ENCODE measurements at places on chromosomes 2 and 18.

DNA sequence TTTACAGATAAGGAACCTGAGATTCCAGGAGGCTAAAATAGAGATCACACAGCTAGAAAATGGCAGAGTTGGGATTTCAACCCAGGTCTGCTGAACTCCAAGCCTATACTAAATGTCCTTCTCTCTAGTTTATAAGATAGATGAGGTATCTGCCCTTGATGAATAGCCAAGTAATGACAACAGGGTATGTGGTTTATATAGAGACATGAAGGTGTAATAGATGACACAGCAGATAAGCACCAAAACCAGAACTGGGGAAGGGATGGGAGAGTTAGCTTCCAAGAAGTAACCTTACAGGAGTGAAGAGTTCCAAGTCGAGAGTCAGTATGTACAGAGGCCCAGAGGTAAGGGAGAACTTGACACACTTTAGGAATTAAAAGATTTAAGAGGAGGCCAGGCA, 104.7 kb upstream of the UBXN4 start:
- DNase-seq, result no peak

- DNase-seq, result peak; percentile 52
Observed at GRCh38 chr2:237581751-237582746, 8.5 kb downstream of the RAB17 start.

DNA sequence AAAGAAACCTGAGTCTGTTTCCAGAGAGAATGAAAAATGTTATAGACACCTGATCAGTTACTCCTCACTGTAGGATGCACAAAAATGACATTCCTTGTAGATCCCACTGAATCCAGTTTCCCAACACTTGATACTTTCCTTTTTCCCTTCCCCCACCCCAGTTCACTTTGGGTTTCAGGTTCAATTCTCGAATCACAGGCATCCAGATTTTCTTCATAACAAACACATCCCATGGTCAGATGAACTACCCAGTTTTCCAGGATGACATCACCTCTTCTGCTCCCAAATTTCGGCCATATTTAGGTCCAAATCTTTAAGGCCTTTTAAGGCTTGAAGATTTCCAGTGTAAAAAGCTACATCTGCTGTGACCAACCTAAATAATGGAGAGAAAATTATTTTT, 51.5 kb downstream of the UGP2 start:
- DNase-seq, result no peak

GRCh38 chr2:11805024-11805423, 58.6 kb downstream of the LPIN1 start:
- no peak for DNase-seq

- DNase-seq, result no peak
Observed at GRCh38 chr2:74107071-74107470, 40.6 kb downstream of the BOLA3 start.

GRCh38 chr2:237257471-237257951, 156.5 kb downstream of the COL6A3 start:
- no peak for DNase-seq

DNA sequence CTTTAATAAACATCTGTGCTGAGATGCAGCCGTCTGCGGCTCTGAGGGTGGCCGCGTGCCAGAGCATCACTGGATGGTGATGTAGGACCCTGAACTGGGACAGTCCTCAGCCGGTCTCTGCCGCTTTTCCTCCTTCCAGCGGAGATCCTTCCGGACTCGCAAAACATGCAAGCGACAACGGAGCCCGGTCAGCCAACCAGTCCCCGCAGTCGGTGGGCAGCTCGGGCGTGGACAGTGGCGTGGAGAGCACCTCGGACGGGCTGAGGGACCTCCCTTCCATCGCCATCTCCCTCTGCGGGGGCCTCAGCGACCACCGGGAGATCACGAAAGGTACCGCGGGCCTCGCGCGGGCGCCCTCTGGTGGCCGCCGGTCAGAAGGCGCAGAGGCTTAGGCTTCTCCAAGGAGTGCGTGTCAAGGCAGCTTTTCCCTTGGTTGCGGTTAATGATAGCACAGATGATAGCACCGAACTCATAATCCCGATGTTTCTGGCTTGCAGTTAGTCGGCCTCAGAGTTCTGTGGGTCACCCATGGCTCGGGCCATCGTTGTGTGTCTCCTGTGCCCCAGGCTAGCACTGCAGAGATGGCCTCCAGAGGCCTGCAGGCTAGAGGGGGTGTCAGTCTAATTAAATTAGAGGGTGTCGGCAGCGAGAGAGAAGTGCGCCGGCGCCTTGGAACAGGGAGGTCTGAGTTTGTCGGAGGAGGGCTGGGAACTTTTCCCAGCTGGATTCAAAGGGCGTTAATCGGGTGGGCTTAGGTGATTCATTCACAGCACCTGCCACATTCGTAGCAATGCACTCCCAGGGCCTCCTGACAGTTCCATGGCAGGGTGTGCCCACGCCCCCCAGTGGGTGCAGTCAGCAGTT, 38.5 kb downstream of the LPIN1 start:
- DNase-seq, result peak; percentile 25

DNA sequence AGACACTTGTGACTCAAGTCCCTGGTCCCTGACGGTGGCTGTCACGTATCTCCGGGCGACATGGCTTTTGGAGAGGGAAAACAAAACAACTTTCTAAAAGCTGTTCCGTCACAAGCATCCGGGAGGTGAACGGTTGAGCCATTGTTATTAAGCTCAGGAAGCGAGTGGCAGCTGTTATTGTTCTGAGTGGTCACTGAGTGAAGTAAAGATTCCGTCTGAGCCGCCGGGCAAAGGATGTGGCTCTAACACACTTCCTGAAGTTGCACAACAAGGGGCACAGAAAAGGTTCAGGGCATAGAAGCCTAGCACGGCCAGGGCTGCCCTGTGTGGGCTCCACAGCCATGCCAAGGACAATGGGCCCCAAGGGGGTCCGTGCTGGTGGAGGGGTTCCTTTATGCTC, 24.3 kb downstream of the INPP5D start:
- DNase-seq, result peak; percentile 23

GRCh38 chr2:225182126-225182525, 139.9 kb upstream of the DOCK10 start:
- no peak for DNase-seq

- DNase-seq, result no peak
Observed at GRCh38 chr2:143521396-143521795, 392.2 kb downstream of the ARHGAP15 start.

DNA sequence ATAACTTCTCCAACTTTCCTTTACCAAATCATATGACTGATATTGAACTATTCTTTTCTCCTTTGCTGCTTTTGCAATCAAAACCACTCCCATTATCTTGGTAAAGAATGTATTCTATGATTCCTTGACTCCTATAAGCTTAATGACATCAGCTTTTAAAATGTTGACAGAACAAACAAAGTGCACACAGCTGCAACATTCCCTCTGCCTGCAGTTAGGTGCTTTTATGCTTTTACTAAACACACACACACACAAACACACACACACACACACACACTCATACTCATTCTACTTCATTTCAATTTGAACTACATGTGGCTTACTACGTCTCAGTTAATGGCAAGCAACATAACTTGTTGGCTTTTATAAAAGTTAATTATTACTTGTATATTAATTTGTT, 946.6 kb downstream of the DPP10 start:
- DNase-seq, result no peak

DNA sequence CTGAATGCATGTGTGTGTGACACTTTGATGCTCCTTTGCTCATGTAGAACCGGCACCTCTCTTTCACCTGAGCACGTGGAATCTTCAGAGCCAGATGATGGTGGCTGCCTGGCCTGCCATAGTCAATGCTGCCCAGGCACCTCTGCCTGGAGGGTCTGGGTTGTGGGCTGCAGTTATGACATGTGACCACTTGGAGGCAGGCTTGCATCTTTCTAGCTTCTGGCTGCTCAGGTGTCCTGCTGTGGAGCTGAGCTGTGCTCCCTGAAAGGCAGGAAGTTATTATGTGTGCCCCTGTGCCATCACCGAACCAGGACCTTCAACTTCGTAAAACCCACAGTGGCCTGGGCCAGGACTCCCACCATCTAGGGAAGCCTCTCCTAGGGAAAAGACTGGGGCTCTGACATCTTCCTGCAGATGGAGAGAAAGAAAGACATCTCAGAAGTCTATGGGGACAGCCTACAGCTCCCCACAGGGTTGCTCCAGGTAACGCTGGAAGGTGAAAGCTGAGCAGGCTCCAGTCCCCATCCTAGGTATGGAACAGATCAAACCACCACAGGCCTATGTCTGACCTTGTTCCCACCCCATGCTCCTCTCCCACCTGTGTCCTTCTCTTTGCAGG, 30.2 kb downstream of the PSD4 start:
- DNase-seq, result peak; percentile 78

DNA sequence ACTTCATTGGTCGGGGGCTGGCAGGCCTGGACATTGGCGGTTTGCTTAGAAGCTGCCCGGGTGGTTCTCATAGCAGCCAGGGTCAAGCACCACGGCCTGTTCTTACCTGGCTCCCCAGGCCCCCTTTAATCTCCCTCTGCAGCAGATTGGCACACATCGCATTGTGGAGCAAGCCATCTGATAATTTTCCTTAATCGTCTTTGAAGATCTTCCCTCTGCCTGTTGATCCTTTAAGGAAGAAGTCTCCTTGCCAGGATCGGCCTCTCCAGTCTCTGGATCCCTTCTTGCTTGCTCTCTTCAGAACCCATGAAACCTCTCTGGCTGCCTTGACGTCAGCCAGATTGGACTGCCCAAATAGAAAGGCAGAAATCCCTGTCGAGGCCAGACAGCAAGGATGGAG, 75.8 kb downstream of the NEDD4L start:
- no peak for DNase-seq

- peak; percentile 90 for DNase-seq
Observed at GRCh38 chr2:200278694-200279316, 27.7 kb upstream of the SPATS2L start.

GRCh38 chr2:204897561-204897960, 352.3 kb downstream of the PARD3B start:
- DNase-seq, result no peak

GRCh38 chr2:41869542-41870264, 178.1 kb upstream of the PKDCC start:
- peak; percentile 56 for DNase-seq

- no peak for DNase-seq
Observed at GRCh38 chr2:105640246-105640645, 104.5 kb upstream of the NCK2 start.

- DNase-seq, result no peak
Observed at GRCh38 chr2:80706951-80707350, 402.4 kb upstream of the LRRTM1 start.

- DNase-seq, result peak; percentile 44
Observed at GRCh38 chr2:196971574-196972279, 45.2 kb upstream of the PGAP1 start.

DNA sequence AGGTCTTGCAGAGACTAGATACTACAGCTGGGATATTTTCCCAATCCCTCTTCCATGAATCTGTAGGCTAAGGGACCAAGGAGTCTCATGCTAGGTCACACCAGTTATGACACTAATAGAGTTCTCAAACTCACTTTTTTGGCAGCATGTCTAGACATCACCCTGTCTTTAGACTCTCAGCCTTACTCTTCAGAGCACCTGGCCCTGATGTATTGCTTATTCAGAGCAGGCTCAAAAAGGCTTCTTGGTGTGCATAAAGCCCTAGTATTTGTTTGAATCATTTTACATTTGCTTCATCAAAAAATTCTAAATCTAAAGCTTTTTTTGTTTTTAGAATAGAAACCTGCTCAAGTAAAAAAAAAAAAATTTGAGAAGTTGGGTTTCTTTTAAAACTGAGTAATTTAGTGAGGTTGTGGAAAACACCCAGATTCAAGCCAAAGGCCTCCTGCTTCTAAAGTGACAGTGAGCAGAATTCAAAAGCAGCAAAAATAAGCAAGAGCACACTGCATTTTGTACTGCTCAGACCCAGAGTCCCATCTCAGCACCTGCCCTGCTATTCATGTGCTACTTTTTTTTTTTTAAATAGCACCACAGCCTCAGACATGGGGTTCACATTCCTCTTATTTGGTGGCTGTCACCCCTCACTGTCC, 18.0 kb upstream of the DNAH6 start:
- no peak for DNase-seq

- DNase-seq, result no peak
Observed at GRCh38 chr2:238879043-238879442, 31.2 kb downstream of the TWIST2 start.

All from epithelial cell of esophagus (primary cell).